ENCODE measurements at places on chromosomes 4 and X.

GRCh38 chrX:131802836-131803626, 220.1 kb upstream of the STK26 start:
- DNase-seq: peak; percentile 88

GRCh38 chr4:40939856-40940255, 190.1 kb downstream of the NSUN7 start:
- DNase-seq: no peak

DNA sequence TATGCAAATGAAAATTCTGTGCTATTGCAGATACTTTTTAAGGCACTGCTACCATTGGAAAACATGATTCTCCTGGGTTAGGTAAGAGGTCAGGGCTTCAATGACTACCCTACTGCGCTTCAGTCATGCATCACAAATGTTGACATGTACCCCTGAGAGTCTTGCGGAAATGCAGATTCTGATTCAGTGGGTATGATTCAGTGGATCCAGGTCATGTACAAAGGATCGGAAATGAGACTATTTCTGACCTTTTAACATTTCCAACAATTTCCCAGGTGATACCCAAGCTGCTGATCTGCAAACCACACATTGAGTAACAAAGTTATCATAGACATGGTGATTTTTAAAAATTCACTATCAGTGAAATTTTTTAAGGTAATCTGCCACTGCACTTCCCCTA, 62.6 kb downstream of the DDX53 start:
- no peak for DNase-seq

GRCh38 chr4:158671665-158671914, at the start of gene C4orf46:
Gene C4orf46, minus strand, starts transcription at chr4:158671887. Its CDS starts 86 bp downstream, at chr4:158671801.
- DNase-seq: no peak
